Cortex of kidney (tissue), 1 donor: ENCODE measurements at places on chromosomes 13 and 19.

- no peak for DNase-seq
Measured at GRCh38 chr13:30453727-30454126, 12.0 kb downstream of the HMGB1 start.

DNA sequence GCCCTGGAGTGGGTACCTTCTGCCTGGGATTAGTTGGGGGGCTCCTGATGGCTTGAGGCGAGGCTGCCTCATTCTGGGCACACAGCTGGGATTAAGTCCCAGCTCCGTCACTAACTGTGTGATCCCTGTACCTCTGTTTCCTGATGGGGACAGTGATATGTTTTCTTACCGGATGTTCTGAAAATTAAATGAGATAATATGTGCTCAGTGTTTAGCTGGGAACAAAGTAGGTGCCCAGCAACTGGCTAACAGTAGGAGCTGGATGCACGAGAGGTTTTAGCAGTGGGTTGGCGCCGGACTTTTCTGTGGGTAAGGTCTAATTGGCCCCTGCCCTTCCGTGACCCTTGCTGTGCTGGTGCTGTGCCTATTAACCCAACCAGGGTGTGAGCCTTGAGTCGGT is 203.4 kb downstream of the URI1 start:
- no peak for DNase-seq

DNA sequence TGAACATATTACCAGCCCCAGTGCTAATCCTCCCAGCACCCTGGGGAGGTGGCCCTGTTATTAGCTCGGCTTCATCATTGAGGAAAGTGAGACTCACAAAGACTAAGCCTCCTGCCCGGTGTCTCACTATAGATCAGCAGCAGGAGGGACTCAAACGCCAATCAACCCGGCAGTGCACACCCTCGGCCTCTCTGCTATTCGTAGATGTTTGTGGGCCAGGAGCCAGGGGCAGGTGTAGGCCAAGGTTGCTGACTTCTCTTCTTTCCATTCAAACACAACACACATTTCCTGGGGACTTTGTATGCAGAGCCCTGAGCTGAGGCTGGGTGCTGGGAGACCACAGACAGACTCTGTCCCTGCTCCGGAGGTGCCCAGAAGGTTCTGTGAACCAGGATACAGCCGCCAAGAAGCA is 9.4 kb upstream of the SBK3 start:
- no peak for DNase-seq

GRCh38 chr19:574658-575526 is 2.5 kb downstream of the BSG start:
- no peak for DNase-seq

DNA sequence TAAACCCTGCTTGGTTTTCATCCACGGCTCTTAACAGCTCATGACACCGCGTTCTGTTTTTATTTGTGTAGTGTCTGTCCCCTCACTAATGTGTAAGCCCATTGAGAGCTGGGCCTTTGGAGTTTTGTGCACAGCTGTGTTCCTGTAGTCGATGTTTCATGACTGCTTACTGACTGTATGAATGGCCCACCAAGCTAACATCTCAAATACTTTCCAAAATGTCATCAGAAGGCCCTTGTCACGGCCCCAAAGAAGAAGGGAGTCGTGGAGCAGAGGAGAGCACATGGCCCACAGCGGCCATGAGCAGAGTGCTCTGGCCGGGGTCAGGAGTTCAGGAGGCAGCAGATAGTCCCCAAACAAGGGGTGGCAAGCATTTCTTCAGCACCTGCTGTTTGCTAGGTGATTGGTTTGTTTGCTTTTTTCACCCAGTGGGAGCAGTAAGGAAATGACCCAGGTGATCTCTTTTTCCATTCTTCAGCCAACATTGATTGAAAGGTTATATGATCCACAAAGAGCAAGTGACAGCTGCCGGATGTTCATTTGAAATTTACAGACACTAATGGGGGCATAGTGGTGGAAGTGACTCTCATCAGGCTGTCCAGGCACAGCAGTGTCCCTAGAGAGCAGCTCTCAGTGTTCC is 315.2 kb downstream of the ATP8A2 start:
- no peak for DNase-seq

GRCh38 chr19:39321117-39321831 is 611 bp upstream of the LRFN1 start:
- DNase-seq, result no peak

- no peak for DNase-seq
Measured at GRCh38 chr19:6527893-6528543, 2.8 kb upstream of the TNFSF9 start.

DNA sequence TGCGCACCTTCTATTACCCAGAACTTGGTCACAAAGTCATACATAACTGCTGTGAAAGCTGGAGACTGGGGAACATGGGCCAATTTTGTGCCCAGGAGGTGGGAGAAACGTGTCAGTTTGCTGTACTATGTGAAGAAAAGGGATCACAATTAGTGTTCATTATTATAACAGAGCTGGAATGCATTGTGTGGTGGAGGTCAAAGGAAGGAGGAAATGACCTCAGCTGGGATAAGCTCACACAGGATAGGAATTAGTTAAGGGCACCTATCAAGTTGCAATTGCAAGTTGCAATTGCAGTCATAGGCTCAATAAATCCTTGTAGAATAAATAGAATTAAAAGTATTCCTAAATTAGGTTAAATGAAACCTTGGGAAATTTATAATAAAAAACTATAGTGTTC is 103.9 kb upstream of the OBI1 start:
- DNase-seq, result no peak

- no peak for DNase-seq
Measured at GRCh38 chr19:8451885-8452284, 7.1 kb downstream of the HNRNPM start.

GRCh38 chr13:51846756-51847155 is 1.8 kb upstream of the TMEM272 start:
- no peak for DNase-seq
